ENCODE measurements at places on chromosomes 2 and 18.

DNA sequence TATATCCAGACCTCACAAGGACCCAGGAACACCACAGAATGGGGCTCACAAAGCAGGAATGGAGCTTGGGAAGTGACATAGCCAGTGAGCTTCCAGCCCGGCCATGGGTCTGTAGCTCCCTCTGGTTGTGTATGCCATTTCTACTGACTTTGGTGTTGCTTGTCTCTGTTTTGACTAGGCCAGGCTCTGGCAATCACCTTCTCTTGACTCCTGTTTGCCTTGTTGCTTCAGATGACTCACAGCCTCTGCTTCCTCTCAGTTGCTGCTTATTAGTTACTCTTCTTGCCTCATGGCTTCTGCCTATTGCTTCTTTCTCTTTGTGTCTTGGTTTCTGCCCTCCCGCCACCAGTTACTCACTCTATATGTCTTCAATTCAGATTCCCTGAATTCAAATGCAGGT, 15.8 kb upstream of the IER3IP1 start:
- peak; percentile 59 for DNase-seq

DNA sequence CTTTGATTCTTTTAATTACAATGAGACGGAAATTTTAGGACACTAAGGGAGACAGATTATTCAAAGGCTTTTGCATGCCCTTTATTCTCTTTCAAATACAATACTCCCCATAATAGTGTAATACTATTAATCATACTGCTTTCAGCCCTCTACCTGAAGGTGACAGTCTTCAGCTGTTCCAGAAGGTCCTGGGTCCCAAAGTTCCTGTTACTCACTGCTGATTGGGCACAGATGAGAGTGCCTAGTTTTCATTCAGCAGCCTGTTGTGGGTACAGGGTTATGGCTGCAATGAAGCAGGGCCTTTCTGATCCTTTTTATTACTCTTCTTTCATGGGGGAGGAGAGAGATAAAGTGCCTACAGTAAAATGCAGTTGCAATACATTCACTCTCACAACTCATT, 80.2 kb downstream of the NUP35 start:
- no peak for DNase-seq

DNA sequence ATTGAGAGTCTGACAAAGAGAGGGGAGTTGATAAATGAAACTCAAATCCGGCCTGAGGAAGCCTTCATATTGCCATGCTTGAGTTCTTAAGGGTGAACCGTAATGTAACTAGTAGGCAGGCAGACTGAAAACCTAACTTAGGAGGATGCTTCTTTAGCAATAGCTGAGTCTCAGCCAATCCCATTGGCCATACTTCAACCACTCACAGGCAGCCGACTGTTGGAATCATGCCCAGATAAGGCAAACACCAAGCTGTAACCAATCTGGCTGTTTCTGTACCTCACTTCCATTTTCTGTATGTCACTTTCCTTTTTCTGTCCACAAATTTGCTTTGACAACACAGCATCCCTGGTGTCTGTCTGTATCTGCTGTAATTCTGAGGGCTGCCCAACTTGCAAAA, 39.5 kb downstream of the TPRKB start:
- no peak for DNase-seq

GRCh38 chr18:12608301-12608700, 49.6 kb downstream of the SPIRE1 start:
- DNase-seq: peak; percentile 89

DNA sequence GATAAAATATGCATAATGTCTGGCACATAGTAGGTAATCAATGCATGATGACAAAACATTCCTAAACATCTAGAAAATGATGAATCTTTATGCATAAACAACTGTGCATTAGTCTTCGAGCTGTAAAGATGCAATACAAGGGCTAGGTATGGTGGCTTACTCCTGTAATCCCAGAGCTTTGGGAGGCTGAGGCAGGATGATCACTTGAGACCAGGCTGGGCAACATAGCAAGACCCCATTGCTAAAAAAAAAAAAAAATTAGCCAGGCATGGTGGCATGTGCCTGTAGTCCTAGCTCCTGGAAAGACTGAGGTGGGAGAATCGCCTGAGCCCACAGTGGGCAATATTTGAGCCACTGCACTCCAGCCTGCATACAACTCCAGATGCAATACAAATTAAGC, 5.3 kb downstream of the TET3 start:
- no peak for DNase-seq

DNA sequence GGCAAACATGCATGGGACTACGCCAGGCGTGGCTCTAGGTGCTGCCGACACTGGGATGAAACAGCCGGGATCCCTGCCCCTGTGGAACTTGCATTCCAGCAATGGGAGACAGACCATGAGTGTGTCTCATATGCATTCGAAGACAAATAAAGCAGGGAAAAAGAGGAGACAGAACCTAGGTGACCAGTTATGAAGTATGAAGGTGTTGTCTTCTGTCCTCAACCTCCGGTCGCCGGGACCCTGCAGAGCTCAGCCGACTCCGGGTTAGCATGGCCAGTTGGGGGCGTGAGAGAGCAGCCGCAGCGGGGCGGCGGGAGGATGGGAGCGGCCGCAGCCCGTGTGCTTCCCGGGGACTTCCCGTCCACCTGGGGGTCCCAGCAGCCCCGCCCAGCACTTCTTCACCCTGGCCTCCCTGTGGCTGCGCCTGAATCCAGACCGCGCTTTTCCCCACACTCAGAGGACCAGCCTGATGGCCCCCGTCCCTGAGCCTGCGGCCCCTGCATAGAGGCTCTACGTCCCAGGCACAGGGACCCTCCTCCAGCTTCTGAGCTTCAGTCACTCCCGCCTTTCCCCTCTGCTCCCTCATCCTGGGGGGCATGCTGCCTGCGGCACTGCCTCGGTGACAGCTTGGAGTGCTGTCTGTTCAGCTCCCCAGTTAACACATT, 11.4 kb downstream of the ID2 start:
- peak; percentile 28 for DNase-seq

GRCh38 chr2:20576598-20577115, 74.2 kb downstream of the HS1BP3 start:
- DNase-seq: no peak

DNA sequence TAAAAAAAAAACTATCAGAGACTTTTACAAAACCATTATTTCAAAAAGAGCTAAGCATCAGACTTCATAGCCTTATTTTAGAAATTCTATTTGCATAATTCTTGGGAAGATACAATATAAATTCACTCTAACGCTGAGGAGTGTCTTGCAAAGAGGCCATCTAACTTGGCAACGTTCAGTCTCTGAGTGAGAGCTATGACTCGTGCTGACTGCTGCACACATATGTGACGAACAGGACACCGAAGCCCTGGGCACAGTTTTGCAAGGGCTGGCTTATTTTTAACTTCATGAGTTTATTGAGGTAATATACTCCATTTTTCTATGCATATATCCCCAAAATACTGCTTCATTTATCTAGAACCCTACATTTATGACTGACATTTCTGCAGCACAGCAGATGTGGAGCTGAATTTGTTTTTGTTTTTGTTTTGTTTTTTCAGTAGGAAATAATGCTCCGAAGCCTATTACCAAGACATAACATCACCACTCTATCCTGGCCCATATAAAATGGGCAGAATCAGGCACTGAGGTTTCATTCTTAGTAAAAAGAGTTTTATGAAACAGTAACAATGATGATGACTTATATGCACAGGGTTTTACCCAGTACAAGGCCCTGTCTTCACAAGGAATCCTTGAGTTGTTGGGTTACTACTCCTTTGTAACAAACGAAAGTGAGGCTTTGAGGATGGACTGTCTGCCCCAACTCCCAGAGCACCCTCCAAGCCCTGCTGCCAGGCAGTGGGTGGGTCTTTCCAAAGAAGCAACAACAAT, 68.3 kb downstream of the CRACDL start:
- DNase-seq: peak; percentile 29

DNA sequence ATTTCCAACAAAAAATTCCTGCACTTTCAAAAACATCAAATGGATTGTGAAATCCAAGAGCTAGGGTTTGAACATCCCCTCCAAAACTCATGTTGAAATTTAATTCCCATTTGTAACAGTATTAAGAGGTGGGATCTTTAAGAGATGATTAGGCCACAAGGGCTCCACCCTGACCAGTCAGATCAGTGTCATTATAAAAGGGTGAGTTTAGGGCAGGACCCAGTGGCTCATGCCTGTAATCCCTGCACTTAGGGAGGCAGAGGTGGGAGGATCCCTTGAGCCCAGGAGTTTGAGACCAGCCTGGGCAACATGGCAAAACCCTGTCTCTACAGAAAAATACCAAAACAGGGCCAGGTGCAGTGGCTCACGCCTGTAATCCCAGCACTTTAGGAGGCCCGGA, 8.9 kb downstream of the GTF3C2 start:
- DNase-seq: no peak

DNA sequence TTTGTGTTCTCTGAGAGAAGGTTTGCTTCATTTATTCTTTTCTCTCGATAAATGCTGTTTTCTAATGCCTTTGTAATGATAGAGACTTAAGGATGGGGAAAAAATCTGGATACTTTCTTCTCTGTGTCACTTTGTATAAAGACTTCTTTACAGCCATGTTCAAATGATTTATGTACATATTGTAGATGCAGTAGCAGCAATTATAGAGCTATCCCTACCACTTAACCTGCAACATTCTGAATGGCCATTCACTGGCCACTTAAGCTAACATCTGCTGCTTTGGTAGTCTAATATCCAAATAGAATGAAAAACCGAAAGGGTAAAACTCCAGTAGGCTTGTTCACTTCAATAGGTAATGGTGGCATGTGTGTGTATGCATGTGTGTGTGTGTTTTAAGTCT, 97.8 kb downstream of the CSRNP3 start:
- no peak for DNase-seq

- no peak for DNase-seq
Observed at GRCh38 chr2:122805346-122805745, 1049.9 kb downstream of the TSN start.

DNA sequence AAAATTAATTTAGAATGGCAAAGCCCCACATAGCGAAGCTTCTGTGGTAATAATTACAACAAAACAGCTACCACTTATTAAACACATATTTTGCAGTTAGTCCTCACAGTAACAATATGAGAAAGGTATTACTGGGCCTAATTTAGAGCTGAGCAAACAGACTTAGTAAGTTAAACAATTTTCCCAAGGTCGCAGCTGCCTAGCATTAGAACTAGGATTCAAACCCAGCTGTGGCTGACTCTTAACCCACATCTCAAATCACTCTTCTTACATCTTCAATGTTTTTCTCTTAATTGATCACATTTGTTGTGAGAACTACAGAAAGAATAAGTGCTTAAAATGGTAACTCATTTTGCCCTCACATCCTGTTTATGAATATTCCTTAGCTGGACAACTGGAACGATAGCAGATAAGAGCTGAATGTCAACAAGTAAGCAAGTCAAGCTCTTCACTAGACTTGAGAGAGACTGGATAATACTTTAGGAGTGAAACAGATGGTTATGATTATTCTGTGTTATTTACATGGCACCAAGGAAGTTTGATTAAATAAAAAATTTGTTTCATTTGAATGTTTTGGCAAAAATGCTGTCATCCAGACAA, 59.4 kb upstream of the TMEM17 start:
- DNase-seq: no peak

- DNase-seq: no peak
Observed at GRCh38 chr2:239646184-239646583, 245.4 kb upstream of the HDAC4 start.

DNA sequence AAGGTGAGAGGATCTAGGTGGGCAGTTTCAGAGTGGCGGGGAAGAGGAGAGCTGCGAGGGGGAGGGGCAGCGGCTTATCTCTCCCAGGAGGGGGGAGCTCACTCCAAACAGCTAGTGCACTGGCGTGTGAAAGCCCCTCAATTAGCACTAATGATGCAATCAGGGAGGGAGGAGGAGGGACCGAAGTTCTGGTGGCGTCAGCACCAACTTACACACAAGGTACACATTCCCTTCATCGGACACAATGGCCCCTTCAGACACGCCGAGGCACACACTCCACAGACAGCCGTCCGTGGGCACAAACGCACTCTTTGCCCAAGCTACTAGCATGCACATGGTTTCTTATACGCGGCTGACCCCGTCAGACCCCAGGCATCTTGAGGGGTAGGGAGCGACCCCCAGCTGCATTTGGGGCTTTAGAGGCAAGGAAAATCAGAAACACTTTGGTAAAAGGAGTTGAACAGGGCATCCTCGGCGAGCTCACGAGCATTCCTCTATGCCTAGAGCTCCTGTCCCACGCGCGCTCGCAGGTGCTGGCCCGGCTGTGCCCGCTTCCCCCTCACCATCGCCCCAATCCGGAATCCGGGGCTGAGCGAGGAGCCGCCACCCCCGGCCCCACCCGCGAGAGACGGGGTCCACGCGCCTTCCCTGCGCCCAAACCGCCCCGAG, 868 bp upstream of the PKDCC start:
- DNase-seq: no peak

GRCh38 chr2:24048769-24049484, 614 bp upstream of the FKBP1B start:
- DNase-seq: peak; percentile 6

DNA sequence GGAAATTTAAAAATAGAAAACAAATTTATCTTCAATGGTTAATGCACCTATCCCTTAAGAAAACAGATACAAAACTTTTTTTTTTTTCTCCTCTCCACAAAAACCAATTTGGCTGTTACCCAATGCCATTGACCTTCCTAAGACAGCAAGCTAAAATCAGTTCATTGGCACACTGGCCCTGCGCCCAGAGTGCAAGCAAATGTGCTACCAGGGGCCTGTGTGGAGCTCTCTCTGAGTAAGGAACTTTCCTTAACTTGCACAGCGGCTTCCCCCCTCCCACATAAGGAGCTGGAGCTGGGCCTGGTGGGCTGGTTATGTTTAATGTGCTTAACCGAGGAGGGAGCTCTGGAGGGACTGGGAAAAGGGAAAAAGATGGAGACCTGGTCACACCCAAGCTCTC, 17.6 kb upstream of the POU3F3 start:
- DNase-seq: no peak

GRCh38 chr2:158507679-158508078, 50.9 kb downstream of the PKP4 start:
- DNase-seq: no peak

DNA sequence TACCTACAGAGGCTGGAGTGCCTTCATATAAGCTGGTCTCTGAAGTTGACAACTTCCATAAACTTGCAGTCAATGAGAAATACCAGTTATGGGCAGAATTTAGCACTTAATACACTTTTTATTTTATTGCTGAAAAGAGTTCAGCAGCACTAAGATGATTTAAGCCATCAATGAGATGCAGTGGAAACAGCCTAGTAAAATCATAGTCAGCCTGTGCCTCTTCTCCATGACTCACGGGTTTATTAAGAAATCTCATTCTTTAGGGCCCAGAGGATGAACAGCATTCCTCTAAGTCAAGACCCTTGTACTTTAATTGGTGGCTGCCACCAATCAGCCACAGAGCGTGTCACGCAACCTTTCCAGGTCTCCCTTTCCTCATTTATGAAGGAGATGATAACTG, 1357.9 kb upstream of the CELF4 start:
- no peak for DNase-seq

- no peak for DNase-seq
Observed at GRCh38 chr18:26863921-26864497, 1.5 kb downstream of the AQP4 start.

- peak; percentile 62 for DNase-seq
Observed at GRCh38 chr18:14189858-14190257, 57.6 kb upstream of the ZNF519 start.

- no peak for DNase-seq
Observed at GRCh38 chr2:127535918-127536317, 435 bp downstream of the MYO7B start.

- peak; percentile 80 for DNase-seq
Observed at GRCh38 chr2:161123531-161124030, 36.6 kb upstream of the TANK start.

Measured in mammary epithelial cell (primary cell).